ENCODE measurements at places on chromosomes 6 and 20.

DNA sequence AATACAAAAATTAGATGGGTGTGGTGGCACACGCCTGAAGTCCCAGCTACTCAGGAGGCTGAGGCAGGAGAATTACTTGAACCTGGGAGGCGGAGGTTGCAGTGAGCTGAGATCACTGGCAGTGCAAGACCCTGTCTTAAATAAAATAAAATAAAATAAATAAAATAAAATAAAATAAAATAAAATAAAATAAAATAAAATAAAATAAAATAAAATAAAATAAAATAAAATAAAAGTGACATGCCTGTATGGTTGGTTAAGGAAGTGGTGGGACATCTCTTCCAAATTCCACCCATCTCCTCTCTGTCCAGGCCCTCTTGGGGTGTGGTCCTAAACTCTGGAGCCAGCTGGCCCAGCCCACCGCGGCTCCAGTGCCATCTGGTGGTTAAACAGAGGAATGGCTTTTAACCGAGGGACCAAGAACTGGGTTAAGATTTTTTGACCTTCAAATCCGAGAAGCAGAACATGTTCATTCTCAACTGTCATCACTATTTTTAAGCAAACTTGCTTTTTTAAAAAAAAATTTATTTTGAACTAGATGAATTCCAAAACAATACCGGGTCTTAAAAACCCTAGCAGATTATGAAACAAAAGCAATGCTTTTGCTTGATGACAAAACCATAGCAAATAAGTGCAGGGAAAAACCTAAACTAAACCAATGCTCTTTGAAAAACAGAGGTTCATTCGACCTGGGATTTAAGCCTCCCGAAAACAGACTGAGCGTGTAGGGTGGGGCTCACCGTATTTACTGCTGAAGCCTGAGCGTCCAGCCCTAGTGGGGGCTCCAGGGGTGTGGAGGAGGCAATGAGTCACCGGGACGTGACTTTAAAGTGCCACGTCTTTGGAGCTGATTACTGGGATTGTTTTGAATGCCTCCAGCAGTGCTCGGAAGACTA, 68.8 kb downstream of the CDC5L start:
- DNase-seq, result peak; percentile 46

DNA sequence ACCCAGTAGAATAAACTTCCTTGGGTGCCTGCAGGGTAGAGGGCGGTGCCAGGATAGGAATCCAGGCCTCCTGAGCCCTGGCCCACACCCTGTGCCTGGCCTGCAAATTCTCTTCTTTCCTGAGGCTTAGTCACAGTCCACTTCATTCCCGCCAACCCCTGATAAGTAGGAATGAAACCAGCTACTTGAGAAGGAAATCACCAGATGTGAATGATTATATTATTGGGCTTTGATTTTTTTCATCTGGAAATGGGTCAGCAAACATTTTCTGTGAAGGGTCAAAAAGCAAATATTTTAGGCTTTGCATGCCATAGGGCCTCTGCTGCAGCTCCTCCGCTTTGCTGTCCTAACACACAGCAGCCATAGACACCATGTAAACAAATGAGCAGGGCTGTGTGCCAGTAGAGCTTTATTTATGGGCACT, 50.2 kb downstream of the STK35 start:
- DNase-seq, result no peak

GRCh38 chr6:137811916-137812553, 55.0 kb upstream of the TNFAIP3 start:
- no peak for DNase-seq

DNA sequence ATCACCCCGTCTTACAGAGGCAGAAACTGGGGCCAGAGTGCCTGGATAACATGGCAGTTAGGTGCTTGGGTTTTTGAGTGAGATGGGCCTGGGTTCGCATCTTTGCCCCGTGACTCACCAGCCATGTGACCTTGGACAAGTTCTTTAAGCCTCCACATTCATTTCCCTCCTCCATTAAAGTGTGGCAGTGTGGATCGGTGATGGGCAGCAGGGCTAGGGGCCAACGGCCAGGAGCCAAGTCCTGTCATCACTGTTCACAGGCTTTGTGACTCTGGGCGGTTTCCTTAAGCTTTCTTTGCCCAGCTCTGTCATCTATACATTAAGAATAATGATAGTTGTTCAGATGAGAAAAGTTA, 85.5 kb upstream of the PMEPA1 start:
- no peak for DNase-seq

DNA sequence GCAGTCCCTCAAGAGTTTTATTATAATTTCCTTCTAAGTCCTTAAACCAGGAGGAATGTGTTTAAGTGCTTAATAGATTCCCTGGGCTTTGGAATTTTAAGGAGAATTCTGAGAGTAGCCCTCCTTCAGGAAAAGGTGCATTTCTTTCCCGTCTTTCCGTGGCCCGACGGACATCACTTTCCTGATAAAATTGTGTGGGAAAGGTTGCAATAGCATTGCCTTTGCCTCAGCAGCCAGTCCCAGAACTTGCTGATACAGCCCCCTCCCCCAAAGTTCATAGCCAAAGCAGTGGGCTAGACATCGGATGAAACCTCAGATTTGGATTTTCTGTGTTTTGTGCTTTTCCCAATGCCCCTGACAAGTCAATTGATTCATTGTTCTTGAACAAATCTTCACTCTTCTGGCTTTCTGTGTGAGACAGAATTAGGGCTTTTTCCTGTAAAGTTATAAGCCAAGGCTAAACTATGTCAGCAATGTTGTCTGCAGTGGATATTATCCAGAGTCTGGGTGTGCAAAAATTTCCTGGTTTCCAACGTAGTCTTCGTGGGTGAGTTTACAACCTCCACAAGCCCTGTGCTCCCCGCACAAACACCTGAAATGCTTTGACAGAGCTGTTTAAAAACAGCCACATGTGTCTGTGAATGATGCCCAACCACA, 1.1 kb upstream of the SMOC2 start:
- peak; percentile 19 for DNase-seq

DNA sequence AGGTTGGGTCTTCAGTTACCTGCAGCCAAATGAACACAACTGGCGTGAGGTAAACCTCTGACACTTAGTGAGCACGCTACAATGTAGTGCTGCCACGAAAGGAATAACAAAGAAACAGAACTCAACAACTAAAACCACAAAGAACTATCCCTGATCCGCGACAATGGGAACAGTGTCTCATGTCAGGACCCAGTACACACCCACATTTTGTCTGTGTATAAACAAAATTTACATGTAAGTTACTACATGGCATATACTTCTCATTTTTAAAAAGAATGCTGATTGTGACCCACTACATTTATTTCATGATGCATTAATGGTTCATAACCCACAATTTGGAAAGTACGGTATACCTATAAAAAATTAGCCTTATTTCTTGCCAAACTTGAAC, 14.1 kb downstream of the FKBP1A start:
- DNase-seq, result no peak

- DNase-seq, result peak; percentile 8
Measured at GRCh38 chr6:126064257-126064747, 78.0 kb downstream of the TRMT11 start.

- no peak for DNase-seq
Measured at GRCh38 chr6:10529231-10529801, 8.2 kb downstream of the GCNT2 start.

DNA sequence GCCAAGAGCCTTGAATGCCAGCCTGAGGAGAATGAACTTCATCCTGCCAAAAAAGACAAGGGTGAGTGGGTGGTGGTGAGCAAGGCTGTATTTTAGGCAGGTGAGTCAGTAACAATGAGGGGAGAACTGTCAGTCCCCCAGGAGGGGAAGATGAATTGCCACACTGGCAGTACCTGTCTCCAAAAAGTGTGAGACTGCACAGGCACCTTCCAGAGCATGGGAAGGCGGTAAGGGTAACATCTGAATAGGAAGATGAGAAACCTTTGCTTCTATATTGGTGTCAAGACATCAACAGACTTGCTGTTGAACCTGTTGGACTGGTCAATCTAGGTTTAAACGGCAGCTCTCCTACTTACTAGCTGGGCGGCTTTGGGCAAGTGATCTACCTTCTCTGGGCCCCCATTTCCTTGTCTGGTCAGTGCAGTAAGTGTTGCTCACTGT, 30.9 kb downstream of the STK35 start:
- DNase-seq, result no peak

DNA sequence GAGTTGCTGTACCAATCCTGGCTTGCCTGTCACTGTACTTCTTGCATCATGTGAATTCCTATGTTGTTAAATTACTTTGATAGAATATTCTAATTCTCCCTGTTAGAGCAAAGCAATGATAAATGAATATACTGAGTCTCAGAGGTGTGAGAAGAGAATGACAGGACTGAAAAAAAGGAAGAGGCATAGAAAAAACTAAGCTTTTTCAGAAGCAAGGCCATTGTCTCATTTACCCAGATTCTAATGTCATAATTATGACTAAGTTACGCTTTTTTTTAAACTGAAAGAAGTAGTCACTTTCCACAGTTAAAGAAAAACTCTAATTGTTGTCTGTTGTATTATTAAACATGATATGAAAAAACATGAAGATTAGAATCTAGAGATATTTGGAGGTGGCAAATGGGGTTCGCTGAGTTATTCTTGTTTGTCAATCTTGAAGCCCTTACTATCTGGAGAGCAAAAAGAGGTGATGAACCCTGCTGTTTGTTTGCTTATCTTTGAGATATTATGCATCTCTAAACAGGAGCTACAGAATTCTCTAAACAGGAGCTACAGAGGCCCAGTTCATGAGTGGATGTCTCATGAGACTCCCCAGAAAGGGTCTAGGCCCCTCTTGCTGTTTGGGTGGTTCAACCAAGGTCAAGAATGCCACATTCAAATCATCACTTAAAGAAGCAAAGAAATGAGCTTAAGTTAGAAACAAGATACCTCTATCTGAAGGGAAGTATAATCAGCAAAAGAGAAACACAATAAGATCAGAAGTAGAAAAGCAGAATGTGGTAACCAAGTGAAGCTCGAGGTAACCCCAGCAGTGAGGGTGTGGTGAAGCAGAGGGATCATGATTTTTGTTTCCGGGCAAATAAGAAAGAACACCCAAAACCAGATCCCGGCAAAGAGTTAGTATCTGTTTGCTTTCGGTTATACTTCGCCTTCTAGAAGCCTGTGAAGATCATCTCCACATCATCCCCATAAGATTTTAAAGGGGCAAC, 33.3 kb upstream of the THEMIS start:
- no peak for DNase-seq

DNA sequence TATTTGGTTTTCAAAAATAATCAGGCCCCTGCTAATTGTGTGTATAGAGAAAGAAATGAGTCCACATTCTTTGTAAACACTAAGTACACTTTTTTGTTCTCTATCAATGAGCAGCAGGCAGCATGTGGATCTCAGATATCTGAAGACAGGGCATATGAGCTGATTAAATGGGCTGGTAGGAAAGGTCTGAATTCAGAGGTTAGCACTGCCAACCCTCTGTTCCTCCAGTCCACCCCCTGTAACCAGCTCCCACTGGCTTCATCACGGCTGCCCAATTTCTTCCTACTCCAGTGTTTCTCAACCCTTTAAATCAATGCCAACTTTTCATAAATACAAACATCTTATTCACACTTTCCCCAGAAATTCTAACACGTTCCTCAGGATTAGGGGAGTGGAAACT, 128.5 kb downstream of the TPBG start:
- DNase-seq, result no peak

- no peak for DNase-seq
Measured at GRCh38 chr6:29666826-29667130, 9.9 kb downstream of the MOG start.

GRCh38 chr6:157921685-157922367, 59.8 kb upstream of the SYNJ2 start:
- DNase-seq, result no peak
